Activated CD8-positive, alpha-beta memory T cell treated with anti-CD3 and anti-CD28 coated beads, Interleukin-2, amount 10 ng/mL, durations not matched to agents 7 days and 5 days (primary cell): ENCODE measurements at places on chromosomes 5 and 9. TPM values are rescaled to one million over a fixed set of nuclear protein-coding genes. Genes with fewer than 3 reads are reported as not detected.

The CDH9 gene
- not detected for total RNA-seq

The PCDHGA1 gene
- not detected for total RNA-seq

The BRD3 gene
- 43.5 TPM for total RNA-seq

The STXBP1 gene
- total RNA-seq, result 26.0 TPM

The MAML1 gene
- total RNA-seq, result 34.7 TPM

The KCNV2 gene
- not detected for total RNA-seq

The PCDHGA6 gene
- total RNA-seq, result 0.16 TPM

The CYSRT1 gene
- 0.53 TPM for total RNA-seq

The LSM11 gene
- total RNA-seq, result 5.5 TPM

The ACTL7A gene
- not detected for total RNA-seq

The GPR151 gene
- total RNA-seq, result not detected
